ENCODE measurements at places on chromosomes 3 and 15.

- DNase-seq: no peak
Measured at GRCh38 chr15:77647961-77648360, 15.2 kb upstream of the LINGO1 start.

DNA sequence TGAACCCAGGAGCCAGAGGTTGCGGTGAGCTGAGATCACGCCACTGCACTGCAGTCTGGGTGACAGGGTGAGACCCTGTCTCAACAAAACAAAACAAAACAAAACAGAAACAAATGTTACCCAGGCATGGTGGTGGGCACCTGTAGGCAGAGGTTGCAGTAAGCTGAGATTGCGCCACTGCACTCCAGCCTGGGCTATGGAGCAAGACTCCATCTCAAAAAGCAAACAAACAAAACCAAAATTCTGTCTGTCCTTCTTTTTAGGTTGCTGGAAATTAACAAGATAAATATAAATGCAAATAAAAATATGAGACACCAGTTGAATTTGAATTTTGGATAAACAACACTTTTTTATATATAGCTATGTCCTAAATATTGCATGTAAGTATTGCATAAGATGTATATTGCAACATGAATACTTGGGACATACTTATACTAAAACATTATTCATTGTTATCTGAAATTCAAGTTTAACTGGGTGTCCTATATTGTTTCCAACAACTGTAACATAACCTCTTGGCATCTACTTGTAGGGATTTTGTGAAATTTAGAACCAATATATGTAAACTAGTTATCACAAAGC is 4.7 kb upstream of the CEP97 start:
- DNase-seq: no peak

DNA sequence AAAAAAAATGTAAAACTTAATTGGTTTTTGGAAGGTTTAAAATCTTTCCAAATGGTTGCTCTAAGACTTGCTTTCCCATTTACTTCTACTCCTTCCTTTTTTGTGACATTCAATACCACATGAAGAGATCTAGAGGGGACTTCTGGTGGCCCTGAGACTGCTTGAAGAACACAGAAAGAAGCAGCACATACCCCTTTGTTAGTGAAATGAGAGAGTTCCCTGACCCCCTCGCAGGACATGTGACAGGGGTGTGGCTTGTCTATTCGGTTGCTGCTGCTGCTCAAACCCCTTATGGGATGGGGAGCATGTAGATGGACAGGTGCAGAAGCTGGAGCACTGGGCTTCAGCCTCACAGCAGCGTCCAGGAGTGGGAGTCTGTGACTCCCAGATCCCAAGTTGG is 71.0 kb downstream of the ZMAT3 start:
- DNase-seq: no peak

- DNase-seq: no peak
Measured at GRCh38 chr15:52023169-52023922, 4.3 kb downstream of the MAPK6 start.
